Bone marrow (tissue), 2 donors: ENCODE measurements at places on chromosomes 2 and 18.

DNA sequence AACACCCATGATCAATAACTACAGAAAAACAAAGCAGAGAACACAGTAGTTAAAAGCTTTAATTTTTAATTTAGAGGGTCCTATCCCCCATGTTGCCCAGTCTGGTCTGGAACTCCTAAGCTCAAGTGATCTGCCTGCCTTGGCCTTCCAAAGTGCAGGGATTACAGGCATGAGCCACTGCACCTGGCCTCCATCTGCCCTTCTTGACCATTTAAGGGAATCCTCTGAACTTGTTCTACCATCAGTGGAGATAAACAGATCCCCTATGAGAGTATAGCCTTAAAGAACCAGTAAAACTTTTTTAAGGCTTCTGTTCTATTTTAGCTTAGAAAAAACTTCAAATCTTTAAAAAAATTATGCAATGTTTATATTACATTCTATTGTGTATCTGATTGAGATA is 13.5 kb upstream of the ATP5MC3 start:
- DNase-seq = no peak

DNA sequence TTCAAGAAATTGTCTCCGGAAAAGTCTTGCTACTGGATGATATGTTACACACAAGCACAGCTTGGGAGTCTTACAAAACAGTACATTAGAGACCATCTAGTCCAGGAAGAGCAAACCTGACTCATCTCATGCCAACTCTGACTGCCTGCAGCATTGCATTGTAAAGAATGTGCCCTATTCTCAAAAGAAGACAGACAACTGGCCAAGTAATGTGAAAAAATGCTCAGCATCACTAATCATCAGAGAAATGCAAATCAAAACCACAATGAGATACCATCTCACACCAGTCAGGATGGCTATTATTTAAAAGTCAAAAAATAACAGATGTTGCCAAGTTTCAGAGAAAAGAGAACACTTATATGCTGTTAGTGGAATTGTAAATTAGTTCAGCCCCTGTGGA is 42.7 kb upstream of the GORASP2 start:
- DNase-seq = no peak

DNA sequence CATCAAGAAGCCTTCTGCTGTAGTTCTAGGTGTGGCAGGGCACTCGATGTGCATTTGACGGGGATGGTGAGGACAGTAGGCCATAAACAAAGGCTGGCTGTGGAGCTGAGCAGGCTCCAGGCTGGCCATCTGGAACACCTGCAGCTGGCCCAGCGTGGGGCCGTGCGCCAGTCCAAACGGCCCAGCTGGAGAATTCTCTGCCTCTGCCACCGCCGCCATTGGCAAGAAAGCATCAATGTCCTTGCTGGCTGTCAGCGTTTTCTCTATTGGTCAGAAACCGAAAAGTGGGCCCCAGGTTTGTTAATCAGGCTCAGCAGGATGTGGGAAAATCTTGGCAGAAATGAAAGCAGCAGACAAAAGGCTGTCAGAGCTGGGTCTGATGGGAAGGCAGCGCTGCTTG is 24.0 kb upstream of the CTIF start:
- no peak for DNase-seq

DNA sequence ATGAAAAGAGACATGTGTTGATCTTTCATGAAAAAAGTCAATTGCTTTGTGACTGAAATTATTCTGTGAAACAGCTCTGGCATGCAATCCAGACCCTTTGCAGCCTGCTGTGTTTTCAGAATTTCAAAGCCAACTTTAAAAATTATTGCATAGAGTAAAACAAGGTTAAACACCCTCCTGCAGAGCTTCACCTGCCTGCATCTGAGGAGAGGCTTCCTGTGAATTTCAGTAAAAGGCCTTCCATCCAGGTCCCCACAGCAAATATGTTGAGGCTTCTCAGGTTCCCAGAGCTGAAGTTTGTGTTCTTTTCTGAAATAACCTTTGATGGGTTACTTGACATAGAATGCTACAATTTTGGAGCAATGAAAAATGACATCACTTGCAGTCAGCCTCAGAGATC is 4.1 kb downstream of the XIRP2 start:
- DNase-seq = no peak

DNA sequence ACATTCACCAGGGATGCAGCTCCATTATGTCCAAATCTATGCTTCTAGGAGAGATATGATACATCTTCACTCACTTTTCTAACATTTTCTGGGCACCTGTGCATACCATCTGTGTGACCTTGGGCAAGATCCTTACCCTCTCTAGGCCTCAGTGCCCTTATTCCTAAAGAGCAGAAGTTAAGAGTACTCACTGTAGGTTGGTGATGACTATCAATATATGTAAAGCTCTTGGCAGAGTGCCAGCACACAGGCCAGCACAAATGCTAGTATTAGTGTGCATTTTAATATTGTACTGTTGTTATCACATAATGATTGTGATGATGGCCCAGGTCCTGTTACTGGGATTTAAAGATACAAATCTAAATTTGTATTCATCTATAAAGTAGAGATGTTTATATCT is 199.2 kb downstream of the RAD51AP2 start:
- DNase-seq = no peak

DNA sequence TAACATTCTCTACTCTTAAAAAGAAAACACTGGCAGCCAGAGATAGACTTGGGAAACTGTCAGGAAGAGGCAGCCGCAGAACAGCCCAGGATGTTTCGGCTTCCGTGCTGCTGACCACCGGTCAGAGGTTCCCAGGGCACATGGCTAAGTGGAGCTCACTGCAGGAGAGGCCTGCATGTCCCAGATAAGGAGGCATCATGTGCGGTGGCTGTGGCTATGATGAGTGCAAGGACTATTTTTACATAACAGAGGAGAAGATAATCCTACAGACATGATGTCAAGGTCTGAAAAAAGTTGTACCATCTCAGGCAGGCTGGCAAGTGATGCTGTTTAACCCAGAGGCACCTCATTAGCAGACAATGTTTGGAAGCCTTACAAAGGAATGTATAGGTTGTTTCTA is 252.3 kb downstream of the CYRIA start:
- no peak for DNase-seq

DNA sequence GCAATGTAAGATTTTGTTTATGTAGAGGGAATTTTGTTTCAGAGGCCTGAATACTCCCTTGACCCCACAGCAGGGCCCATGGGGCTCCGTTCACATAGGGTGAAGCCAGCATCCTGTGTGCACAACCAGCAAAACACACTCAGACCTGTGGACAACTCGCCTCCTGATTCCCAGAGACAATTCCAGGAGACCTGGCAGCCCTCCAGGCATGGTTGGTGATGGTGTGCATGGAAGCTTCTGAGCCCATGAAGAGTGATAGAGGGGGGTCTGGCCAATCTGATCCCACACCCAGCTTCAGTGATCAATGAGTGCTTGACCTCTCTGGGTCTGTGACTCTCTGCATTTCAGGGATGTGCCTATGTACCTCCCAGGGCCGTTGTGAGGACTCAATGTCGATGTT is 91.0 kb upstream of the RAB6C start:
- no peak for DNase-seq

DNA sequence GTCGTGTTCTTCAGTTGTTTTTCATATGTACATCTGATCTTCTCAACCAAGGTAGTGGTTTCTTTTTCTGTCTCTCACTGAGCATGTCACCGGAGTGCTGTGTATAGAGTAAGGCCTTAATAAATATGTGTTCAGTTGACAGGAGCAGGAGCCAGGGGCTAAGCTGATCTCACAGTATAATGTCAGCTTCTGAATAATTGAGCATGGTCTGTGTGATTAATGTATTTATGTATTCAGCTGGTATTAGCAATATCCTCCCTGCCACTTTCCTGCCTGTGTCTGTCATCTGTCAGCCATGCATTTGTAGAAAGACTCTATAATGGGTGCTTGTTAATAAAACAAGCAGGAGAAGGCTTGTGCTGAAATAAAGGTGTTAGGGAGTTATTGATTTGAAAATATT is 198.9 kb downstream of the ADCYAP1 start:
- DNase-seq = no peak

DNA sequence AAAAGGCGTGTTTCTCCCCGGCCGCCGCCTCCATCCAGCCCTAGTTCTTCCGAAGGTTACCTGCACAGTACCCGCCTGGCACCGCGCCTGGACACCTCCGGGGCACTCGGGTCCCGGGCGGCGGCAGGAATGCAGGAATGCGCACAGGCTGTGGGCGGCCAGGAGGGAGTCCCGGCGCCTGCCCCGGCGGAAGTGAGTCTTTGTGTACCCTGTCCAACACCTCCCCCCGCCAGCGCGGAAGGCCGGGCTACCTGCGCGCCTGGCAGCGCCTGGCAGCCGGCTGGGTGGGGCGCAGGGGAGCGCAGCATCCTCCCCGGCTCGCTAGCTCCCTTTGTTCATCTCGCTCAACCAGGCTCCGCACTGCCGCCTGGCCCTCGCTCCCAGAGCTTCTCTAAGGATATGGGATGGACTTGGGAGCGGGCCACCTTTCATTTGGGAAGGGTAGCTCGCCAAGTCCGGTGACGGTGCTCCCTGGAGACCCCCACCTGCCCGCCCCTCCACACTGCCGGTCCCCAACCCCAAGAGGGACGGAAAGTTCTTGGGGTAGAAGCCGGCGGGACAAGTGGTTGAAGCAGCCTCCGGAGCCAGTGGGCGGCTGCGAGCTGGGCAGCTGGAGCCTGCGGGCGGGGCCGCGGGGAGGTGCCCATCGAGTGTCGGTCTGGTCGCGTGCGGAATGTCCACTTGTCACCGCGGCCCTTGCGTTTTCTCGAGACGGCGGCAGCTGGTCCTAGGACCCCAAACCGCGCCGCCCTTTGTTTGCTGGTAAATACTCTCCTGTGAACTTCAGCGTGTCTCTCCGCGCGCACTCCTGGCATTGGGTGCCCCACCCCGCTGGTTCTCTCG is 1.2 kb upstream of the ST6GAL2 start:
- no peak for DNase-seq

DNA sequence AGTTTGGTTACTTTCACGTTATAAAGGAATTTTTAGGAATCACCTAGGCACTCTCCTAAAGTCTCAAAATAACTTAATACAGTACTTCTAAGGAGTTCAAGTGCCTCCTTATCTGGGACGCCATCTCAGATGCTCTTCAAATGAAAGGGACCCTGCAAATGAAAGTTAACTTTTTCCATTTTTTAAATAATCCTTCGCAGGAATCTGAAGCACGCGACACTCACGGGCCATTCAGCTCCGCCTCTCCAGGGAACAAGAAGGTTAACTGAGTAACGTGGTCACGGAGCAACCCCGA is 537 bp upstream of the ZC3H15 start:
- DNase-seq = no peak

DNA sequence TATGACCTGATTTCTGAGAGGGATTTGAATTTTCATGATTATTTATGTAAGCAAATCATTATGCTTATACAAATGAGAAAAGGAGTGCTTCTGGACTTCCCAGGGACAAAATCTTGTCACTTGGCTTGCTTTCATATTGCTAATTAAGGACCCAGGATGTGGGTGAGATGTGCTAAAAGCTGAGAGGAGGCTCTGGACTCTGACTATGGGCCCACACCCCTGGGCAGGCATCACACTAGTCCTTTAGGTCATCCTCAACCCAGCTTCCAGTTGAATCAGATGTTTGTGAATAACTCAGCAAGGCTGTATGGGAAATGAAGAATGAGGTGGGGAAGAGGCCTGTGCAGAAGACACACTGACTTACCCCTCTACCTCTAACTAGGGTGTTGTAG is 11.9 kb downstream of the IL1B start:
- no peak for DNase-seq

- DNase-seq = no peak
Observed at GRCh38 chr2:88258208-88258607, 88.1 kb downstream of the THNSL2 start.

DNA sequence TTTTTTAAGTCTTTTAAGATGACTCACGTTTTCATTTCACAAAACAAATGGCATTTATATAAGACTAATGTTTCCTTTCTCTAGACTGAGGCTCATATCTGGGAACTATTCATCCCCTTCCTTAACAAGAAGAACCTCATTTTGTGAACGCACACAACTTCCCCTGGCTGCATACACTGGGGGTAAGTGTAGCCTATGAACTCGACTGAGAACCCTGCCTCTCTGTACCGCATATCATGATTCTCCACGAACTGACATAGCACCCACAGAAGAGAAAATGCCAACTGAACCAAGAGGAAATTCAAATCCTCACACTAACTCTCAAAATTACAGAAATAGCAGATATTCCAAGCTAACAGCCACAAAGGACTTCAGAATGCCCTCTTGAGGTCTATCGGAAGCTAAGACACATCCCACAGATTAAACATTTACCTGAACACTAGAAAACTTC is 236.7 kb downstream of the TCF4 start:
- DNase-seq = no peak

DNA sequence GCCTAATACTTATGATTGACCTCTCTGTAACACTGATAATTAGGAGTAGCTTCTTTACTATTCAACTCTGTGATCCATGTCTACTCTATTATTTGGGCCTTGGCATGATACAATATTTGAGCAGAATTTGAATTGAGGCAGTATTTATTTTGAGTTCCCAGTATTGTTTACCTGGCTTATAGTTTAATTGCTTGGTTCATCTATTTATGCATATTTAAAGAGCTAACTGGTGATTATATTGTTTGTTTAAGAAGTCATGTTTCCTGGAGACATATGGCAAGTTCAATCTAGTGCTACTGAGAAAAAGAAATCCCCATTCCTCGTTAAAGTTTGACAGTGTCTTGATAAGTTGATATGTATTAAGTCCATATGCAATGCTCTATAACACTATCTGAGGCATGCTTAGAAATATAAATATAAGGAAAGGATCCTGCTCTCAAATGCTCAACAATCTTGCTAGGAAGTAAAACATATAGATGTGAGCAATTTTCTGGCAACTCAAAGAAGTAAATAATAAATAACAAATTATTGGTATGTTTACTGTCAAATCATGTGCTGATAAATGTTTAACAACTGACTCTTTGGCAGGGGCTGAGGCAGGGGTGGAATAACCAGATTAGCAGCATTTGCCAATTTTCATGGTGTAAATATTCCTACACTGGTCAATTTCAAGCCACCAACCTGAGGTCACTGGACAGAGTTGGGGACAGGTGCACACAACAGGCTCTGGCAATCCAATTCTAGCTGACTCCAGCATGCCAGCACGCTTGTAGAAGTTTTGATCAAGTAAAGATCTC is 430.2 kb upstream of the PIK3C3 start:
- no peak for DNase-seq

DNA sequence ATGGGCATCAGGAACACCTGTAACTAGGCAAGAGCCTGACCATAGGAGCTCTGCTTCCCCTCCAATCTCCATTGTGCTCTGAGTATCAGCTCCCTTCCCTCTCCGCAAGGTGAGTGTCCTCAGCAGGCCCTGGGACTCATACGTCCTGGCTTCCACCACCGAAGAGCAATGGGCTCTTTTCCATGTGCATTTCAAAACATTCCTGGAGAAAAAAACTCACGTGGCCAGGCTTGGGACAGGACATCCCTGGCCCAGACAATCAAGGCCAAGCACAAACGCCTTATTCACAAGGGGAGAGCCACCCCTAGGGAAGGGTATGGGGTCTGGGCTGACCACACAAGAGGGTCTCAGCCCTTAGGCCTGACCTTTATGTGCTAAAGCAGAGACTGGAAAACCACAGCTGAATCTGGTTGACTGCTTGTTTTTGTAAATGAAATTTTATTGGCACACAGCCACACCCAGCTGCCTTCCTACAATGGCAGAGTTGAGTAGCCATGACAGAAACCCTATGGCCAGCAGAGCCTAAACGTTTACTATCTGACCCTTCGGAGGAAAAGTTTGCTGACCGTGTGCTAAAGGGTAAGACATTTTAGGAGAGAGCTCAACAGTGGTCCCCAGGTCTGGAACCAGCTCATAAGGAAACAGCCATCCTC is 175.7 kb upstream of the ARL4C start:
- no peak for DNase-seq

GRCh38 chr2:172285010-172285621 is 142.3 kb upstream of the ITGA6 start:
- DNase-seq = no peak
